Right kidney (tissue), 9 donors: ENCODE measurements at places on chromosomes 6 and 20.

DNA sequence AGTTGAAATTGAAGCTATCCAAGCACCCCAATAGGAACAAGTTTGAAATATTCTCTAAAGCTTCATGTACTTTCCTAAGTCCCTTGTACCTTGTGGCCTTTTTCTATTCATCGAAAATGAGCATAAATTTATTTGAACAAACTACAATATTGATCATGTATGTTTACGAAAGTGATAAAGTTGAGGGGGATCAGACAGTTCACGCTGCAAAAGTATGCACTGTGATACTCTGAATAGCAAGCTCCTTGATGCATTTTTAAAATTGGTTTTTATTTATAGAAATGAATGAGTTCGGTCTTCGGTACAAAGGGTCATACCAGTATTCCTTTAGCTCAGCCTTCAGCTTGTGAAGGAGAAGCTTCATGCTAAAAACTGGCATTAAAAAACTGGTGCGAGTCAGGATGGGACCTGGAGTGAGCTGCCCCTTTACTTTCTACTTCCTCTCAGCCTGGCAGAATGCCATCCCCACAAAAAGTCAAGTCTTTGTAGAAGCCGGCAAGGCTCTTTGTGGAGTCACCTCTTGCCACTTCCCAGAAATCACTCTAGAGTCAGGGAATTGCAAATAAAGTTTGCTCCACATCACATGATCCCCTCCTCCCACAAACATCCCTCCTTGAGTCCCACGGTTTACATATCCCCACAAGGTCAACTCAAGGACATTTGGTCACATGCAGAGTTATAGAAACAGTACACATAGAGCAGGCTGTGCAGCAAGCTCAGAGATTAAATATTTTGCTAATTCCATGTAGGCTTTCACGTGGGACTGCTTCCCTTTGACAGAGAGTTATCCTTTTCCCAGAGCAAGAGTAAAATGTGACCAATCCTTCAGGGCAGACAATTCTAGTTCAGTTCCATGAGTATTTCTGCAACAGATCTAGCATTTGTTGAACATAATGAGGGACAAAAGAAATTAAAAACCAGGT lies 34.6 kb upstream of the ADGRF1 start:
- DNase-seq = no peak

GRCh38 chr20:63619505-63619904 lies 7.4 kb downstream of the GMEB2 start:
- no peak for DNase-seq

DNA sequence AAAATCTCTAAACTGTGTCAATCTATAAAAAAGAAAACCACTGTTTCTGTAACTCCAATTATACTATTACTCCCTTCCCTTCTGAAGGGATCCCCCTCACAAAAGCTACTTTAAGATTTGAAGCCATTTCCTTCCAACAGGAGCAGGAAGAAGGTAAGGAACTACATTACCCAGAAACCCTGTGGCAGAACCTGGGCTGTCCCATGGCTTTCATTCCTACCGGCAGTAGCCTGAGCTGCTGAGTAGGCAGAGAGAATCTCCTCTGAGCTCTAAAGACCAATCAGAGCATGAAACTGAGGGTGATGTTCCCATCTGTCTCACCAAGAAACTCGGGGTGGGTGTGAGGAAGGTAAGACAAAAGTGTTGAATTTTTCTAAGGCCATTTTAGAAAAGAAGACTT lies 108.0 kb upstream of the LRFN2 start:
- no peak for DNase-seq

DNA sequence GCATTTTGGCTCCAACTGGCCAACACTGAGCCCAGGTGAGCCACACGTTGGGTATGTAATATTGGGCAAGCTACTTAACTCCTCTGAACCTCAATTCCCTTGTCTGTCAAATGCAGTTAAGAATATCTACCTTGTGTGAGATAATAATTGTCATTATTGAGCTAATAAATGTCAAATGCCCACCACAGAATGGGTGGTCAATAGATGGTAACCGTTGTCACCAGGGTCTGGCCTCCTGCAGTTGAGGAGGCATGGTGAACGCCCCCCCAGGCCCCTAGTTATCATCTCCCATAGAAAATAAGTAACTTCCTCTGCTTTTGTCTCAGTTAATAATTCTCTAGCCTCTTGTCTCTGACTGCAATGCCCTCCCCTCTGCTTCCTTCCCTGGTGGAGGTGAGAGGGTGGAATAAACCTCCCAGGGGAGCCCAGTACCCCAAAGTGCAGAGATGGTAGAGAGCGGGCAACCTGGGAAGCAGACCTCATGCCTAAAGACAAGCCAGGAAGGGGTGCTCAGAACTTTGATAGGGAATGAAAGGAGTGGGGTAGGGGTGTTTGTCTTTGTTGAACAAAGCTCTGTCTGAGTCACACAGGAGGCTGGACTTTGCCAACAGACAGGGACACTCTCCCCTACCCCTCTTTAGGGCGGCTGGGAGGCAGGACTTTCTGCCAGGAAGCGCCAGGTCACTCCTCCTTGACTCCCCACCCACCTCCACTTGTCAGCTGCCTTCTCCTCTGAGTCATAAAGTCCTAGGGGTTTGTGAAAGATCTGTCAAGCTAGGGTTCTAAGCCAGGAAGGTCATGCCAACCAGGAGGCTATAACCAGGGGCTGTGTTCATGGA lies 1.3 kb upstream of the UNC5CL start:
- DNase-seq = peak; percentile 51

DNA sequence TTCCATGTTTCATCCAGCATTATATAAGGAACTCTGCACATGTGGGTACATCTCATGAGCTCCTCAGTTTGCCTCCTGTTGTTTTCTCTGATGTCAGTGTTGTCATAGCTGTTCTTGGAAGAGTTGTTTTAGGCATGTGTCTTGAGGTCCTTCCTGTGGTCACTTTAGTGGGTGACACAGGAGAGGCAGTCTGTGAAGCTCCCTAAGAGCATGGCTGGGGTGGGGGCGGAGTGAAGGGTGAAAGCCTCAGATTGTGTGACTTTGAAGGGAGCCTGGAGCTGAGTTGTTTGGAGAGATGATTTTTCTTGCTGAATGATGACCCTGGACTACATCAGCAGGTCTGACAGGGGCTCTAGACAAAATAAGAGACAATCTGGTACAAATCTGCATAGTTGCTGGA lies 37.7 kb downstream of the PPP1R14C start:
- DNase-seq = no peak

- DNase-seq = no peak
Measured at GRCh38 chr6:8069151-8069550, 5.0 kb upstream of the BLOC1S5 start.

DNA sequence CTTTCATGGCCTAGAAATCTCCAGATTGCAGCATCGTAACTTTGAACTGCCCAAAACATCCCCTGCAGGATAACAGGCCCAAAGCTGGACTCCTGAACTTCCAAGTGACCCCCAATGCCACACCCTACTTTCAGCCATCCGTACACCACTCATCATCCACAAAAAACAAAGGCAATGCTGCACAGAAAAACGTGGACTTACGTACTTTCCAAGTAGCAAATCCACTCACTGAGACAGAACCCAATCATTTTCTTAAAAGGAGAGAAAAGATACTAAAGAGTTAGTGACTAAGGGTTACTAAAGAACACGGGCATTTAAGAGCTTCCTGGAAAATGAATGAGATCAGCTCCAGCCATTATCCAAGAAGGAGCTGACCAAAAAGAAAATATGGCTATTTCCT lies 211.0 kb downstream of the WDR27 start:
- no peak for DNase-seq

DNA sequence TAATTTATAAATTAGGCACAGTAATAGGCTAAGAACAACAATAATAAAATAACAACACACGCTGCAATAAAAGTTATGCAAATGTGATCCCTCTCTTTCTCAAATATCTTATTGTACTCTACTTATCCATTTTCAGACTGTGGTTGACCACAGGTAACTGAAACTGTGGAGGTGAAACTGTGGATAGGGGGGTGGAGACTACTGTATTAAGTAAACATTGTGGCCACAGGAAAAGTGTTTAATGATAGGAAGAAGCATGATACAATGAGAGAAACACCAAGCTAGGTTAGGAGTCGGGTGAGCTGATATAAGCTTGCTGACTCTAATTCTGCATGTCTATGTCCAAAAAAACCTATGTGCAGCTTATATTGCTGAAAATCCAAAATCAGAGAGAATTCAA lies 23.0 kb downstream of the NHLRC1 start:
- no peak for DNase-seq

GRCh38 chr6:81480139-81480538 lies 272.3 kb downstream of the TENT5A start:
- DNase-seq = no peak

DNA sequence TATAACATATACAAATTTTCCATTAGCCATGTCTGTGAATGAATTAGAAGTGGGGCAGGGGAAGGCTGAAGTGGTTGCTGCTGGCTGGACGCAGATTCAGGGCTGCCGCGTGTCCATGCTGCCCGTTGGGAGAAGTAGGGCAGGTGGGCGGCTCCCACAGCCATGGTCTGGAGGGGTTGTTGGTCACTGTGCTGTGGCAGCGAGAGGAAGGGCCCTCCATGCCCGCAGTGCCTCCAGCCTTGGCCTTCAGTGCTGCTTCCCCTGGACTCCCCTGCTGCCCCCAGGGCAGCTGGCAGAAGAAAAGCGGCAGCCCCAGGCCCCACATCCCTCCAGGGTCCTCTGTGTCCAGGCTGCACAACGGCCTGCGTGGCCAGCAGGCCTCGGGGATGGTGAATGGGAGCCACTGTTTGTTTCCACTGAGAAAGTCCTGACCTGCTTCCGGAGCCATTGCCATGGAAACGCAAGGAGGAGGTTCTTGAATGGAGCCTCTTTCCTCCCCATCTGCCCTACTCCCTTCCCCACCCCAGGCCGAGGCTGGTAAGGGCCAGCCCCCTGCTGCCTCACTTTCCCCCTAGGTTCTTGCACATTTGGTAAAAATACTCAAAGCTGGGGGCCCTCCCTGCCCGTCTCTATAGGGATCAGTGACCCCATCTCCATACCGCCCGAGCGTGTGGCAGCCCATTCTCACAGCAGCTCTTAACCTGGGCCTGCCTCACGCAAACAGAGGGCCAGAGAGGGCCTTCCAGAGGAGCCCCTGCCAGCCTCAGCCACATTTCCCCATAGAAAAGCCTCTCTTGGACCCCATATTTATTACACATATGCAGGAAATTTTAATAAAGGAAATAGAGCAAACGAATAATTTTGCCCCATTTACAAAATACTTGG lies 113.3 kb downstream of the SASH1 start:
- no peak for DNase-seq

DNA sequence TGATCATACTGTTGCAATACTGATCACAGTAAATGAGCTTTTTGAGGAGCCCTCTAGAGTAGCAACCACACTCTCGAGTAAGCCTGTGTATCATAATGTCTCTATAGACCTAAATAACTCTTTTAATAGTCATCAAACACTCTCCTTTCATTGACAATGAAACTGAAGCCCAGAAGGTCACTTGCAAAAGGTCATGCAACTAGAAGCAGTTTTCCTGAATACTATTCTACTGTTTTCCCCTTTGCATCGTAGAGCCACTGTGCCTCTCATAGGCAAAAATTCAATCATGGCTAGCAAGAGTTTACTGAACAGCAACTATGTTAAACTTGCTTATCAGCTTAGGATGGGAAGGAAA lies 105.3 kb downstream of the HIVEP2 start:
- no peak for DNase-seq

DNA sequence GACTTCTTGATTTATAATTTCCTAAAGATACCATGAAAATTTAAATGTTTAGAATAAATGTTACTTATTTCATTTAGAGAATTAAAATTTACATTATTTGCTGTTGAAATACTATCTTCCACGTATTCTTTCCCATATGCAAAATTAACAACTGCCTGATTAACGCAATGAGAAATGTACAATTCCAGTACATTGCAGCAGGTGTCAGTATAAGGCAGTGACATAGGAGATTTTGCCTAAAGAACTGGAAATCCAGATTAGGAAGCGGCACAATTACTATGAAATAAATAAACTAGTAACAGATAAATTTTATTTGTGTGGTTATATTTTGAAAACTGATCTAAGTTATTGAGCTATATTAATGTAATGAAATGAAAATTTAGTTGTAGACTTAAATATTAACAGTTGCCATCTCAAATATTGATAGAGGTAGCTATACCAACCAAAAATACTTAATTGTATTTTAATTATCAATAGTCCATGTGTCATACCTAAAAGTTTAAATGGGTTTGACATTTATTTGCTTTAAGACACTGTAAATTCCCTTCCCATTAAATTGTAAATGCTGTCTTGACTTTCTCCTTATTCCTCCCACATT lies 300.2 kb downstream of the UTRN start:
- no peak for DNase-seq

GRCh38 chr20:59071216-59071615 lies 28.6 kb upstream of the PRELID3B start:
- no peak for DNase-seq

DNA sequence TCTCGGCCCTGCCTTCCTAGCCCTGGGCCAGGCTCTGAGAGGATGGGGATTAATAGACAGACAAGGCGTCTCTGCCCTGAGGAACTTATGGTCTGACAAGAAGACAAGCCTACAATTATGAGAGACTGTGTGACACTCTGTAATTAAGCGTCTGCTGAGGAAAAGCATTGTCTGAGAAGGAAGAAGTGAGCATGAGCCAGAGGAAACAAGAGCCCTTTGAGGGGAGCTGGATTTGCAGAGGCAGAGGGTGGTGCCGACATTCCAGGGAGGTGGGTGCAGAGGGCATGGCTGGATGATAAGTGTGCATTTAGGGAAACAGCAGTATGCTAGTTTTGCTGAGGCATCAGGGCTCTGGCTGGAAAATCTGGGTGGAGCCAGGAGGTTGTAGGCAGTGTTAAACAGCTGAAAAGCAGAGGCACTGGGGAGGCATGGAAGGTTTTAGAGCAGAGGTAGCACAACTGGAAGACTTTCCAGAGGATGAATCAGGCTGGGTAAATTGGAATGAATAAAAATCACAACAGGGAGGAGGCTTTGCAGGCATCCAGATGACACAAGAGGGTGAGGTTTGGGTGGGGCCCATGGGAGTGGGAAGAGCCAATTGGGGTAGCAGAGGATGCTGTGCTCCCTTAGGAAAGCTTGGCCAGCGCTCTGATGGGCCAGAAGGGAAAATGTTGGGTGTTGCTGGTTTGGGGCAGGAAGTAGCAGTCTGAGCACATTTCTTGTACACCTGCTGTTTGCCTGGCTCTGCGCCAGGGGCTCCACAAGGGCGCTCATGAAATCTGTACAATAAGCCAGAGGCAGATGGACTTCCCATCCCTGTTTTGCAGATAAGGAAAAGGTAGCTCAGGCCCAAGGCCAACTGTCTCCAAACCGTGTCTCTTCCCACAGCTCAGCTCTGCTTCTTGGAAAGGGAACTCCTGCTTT lies 74.0 kb upstream of the MYL9 start:
- no peak for DNase-seq
